ENCODE measurements at places on chromosomes 16 and 17.

GRCh38 chr16:66926961-66927436, 1.7 kb upstream of the RRAD start:
- peak; percentile 86 for DNase-seq

DNA sequence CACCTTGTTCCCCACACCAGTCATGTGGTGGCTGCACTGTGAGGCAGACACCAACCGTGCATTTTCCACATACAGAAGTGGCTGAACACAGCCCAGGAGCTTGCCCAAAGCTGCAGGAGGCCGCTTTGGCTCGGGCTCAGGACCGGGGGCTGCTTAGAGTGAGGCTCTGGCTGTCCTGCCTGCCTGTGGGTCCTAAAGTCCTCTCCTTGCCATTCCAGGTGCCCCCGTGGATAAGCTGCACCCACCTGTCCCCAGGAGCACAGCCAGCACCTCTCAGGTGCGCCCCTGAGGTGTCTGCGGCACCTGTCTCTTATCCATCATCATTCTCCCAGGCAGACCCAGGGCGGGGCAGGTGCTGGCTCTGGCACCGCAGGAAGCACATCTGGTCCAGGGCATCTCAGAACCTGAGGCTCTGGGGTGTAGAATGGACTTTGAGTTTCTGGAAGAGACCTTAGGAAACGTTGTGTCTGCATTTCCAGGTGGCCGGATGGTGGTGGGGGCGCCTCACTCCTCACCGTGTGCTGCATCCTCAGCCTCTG, 180.5 kb upstream of the ZNF469 start:
- no peak for DNase-seq

GRCh38 chr16:50676684-50677225, 4.4 kb downstream of the SNX20 start:
- DNase-seq = no peak

- DNase-seq = no peak
Observed at GRCh38 chr17:75850928-75851692, 4.0 kb downstream of the WBP2 start.

GRCh38 chr16:54780266-54780665, 150.4 kb upstream of the IRX5 start:
- no peak for DNase-seq

DNA sequence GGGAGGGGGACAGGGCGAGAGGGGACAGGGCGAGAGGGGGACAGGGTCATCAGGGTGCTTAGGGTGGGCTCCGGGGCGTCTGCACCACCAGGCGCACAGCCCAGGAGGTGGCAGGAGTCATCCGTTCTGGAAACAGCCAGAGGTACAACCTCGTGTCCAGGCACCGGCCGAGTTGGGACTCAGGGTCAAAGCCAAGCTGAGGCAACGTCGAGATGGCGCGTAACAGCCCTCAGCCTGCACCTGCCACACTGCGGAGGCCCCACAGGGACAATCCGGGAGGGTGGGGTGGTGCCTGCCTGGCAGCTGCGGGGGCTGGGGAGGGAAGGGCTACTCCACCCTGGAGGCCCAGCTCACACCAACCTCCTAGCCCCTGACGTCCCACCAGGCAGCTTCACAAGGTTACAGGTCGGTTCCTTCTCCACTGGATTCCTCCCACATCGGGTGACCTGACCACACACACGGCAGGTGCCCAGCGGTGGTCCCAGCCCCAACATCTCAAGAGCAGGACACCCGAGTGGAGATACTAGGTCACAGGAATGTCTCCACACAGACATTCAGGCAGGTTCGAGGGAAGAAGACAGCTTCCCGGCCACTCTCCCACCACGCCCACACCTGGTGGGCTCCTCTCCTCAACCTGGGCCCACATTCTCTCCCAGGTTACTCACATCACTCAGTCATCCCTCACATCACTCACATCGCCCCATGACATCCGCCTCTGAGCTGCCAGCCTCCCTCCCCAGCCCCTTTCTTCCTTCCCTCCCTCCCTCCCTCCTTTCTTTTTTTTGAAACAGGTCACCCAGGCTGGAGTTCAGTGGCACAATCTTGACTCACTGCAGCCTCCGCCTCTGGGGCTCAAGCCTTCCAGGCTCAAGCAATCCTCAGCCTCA, 47.3 kb downstream of the RPH3AL start:
- DNase-seq = no peak

- no peak for DNase-seq
Observed at GRCh38 chr16:3256866-3257465, 533 bp upstream of the MEFV start.

Data from foreskin fibroblast (primary cell).